ENCODE measurements at places on chromosomes 2 and 18.

- DNase-seq: no peak
Observed at GRCh38 chr2:9261231-9261883, 54.7 kb downstream of the ASAP2 start.

GRCh38 chr18:28256166-28256565, 79.2 kb upstream of the CDH2 start:
- DNase-seq: no peak

- no peak for DNase-seq
Observed at GRCh38 chr18:39911716-39912115, 2043.3 kb upstream of the PIK3C3 start.

DNA sequence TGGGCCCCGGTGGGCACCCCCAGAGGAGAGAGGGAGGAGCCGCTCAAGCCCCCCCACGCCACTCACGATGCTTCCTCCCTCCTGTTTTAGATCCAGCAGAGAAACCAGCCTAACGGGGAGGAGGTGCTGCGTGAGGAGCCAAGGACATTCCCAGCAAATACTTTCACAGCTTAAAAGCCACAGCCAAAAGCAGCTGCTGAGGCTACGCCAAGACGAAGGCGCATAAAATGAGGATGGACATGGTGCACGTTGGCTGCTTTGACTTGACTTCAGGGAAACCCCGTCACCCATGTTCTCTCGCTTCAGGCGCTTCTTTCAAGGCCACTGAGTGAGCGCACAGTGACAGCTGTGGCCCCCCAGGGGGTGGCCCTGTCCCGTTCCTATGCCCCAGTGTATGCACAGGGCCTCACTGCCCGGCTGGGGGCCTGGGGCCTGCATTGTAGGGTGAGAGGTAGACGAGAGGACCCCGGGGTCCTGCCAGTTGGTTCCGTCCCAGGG, 72.1 kb upstream of the PXDN start:
- no peak for DNase-seq

DNA sequence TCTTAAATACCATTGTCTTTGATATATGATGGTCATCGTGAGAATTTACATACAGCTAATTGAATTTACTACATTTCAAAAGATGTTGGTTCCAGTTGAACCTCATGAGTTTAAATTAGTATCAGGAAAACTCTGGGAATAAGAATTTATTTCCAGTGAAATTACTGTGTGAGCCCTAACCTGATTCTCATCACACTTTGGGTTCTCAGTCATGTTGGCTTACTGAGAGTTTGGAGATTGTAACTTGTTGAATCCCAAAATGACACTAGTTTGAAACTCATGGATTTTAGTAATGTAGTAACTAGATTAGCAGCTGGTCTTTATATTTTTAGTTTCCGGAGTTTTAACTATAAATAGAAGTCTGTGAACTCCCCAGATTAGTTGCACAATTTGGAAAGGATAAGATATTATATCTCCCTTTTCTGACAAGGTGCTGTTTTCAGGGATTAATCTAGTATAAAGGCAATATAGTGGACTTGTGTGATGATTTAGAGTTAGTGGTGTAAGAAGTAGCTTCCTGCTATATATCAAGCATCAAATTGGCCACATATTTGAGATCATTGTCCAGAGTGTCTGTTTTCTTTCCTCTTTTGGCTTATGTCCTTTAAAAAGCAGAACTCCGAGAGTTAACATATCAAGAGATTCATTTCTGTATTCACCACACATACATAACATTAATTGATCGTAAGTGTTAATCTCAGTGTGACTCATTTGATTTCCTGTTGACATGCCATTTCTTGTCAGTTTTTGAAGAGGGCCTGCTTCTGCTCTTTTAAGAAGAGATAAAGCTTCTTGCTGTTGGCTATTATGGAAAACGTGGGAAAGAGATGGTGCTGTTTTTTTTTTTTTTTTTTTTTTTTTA, 15.7 kb downstream of the NDUFV2 start:
- peak; percentile 60 for DNase-seq

- DNase-seq: no peak
Observed at GRCh38 chr2:159409116-159409800, 122.8 kb upstream of the WDSUB1 start.

- peak; percentile 74 for DNase-seq
Observed at GRCh38 chr2:42953216-42953615, 160.8 kb upstream of the HAAO start.

DNA sequence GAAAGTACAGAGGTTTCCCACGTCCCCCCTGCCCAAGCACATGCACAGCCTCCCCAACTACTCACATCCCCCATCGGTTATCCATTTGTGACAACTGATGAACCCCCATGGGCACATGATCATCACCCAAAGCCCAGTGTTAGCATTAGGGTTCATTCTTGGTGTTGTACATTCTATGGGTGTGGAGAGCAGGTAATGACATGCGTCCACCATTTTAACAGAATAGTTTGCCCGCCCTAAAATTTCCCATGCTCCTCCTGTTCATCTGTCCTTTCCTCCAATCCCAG, 74.3 kb downstream of the LONRF2 start:
- no peak for DNase-seq

GRCh38 chr2:142515493-142515892, 362.0 kb upstream of the KYNU start:
- no peak for DNase-seq

GRCh38 chr18:61854578-61855448, 38.0 kb downstream of the RNF152 start:
- DNase-seq: no peak

DNA sequence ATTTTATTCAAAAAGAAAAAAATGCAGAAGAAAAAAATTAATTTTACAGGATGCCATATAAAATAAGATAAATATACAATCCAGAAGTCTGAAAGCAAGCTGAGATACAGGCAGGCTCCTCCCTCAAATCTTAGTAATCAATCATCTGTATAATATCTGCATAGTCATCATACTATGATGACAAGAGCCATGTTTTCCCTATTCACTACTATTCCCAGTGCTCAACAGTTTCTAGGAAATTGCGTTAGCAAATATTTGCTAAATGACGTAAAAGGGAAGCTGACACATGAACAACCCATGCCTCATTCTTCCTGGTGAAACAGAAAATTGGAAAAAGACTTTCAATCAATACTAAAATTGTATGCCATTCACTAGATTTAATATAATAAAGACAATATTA, 793.2 kb downstream of the SUCLG1 start:
- no peak for DNase-seq

DNA sequence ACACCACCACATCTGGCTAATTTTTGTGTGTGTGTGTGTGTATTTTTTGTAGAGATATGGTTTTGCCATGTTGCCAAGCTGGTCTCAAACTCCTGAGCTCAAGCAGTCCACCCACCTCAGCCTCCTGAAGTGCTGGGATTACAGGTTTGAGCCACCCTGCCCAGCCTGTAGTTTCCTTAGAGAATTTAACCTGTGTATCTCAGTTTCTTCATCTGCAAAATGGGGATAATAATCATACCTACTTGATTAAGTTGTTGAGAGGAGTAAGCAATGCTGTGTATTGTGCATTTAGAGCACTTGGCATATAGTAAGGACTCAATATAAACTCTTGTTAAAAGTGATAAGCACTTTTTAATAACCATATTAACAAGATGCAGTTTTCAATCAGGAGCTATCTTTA, 6.3 kb upstream of the SANBR start:
- no peak for DNase-seq

All from hematopoietic multipotent progenitor cell treated with erythropoietin and hydrocortisone succinate and interleukin-3 and kit ligand, for 6 days (in vitro differentiated cells).